NCI-H2227 treated with DMSO at 0.1 percent for 48 hours (cell line): ENCODE measurements at places on chromosomes 2 and 18.

DNA sequence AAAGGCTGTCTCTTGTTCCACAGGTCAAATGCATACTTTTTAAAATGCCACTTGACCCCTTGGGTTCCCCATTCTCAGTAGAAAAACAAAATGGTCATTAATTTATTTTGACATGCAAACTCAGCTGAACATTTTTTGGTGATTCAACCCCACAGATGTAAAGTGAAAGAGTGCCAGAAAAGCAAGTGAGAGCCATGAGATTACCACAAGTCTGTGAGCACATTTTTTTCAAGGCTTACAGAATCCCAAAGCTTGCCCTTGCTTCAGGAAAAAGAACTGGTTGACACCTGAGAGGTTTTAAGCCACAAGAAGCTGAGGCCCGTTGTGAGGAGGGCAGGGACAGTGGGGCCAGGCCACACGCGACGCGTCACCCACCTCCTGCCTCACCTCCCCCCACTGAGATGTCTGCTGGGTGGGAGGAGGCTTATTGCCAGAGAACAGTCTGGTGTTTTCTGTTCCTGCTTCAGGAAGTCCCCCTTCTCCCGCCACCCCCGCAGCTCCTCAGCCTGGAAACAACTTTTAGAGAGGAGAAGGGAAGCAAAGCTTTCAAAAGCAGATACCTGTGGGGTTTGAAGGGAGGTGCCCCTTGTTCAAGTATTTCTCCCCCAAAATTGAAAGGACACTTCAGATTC is 70.4 kb upstream of the CYP1B1 start:
- no peak for DNase-seq

DNA sequence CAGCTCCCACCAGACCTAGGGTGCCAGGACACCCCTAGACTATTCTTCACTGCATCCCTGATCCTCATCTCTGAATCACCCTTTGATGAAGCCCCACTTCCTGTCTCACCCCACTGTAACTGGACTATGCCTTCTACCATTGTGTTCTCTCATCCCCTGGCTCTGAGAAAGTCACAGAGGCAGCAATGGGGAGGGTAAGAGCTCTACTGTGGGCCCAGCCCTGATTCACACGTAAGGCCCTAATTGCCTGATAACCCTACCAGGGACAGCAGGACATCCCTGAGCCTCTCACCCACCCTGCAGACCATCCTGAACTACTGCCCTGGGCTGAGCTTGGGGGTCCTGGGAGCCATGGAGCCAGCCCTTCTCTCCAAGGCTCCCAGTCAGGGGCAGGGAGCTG is 1.5 kb upstream of the PROM2 start:
- DNase-seq: no peak

DNA sequence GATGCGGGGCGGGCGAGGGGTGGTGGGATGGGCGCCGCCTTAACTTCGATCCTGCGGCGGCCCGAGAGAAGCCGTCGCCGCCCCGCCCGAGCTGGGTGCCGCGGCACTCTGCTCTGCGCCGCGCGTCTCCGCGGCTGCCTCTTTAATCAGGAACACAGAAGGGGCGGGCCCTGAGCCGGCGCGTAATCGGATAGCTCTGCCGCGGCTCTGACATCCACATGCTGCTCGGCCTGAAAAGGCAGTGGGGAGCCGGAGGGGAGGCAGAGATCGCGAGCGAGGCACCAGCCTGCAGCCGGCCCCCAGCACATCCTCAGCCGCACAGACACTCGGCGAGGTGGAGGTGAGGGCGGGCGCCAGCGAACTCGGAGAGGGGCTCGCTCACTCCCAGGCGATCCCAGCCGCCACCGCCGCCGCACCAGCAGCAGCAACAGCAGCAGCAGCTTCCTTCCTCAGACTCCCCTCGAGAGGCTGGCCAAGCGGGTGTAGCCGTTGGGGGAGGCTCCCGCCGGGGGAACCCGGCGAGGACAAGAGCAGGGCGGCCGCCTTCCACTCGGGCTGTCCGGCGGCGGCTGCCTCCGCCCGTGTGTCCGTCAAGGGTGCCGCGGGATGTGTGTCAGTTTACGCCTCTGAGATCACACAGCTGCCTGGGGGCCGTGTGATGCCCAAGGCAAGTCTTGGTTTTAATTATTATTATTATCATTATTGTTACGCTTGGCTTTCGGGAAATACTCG is at the start of gene NRP2:
Gene NRP2 (plus strand): TSS at position 263 of the 732 bp plus-strand sequence. CDS start 790 bp downstream, outside the sequence.
- DNase-seq: peak; percentile 91

GRCh38 chr2:7430421-7430868 is 513.2 kb downstream of the RNF144A start:
- DNase-seq: no peak

GRCh38 chr2:149816756-149817551 is 229.4 kb upstream of the MMADHC start:
- no peak for DNase-seq

- DNase-seq: no peak
Measured at GRCh38 chr2:68837861-68838341, 33.3 kb downstream of the BMP10 start.

DNA sequence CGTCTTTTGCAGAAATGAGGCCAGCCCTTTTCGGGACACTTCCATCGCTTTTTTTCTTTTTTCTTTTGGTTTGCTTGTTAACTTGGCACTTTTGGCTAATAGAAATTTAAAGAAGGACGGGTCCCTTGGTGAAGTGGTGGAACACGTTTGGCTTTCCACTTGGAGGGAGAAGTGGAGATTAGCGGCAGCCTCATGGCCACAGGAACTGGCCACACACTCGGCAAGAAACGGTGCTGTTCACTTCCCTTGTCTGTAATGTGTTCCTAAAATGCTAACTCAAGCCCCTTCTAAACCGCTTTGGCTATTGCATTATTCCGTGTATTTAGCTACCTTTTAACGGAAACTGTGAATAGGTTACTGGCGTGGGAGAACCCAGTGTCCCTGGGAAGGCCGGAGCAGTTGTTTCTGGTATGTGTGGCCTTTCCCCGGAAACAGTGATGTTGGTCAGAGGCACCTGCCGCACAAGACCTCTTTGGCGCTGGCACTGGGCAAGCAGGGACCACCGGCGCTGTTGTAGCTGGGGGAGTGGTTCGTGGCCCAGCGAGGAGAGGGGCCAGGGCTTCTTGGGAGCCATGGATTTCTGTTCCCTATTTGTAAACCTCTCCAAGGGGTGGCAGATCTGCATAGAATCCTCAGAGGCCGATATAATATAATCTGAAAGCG is 981 bp downstream of the RAMP1 start:
- DNase-seq: no peak
